A549 treated with DMSO at 1 μM for 4 hours (cell line): ENCODE measurements at places on chromosomes 16 and 17. TPM values are rescaled to one million over a fixed set of nuclear protein-coding genes. Genes with fewer than 3 reads are reported as not detected.

SLC9A5 gene
- 1.1 to 1.8 TPM (median 1.7 TPM) in 5 replicates for total RNA-seq

EVPLL gene
- total RNA-seq = not detected in 5 replicates

SLC47A2 gene
- total RNA-seq = 0.06 to 0.15 TPM (median 0.10 TPM) in 4 of 5 replicates, not detected in the other

CACNA1H gene
- total RNA-seq = 6.9 to 13.9 TPM (median 10.5 TPM) in 5 replicates

SCNN1B gene
- 0.11 to 0.30 TPM (median 0.19 TPM) in 4 of 5 replicates, not detected in the other for total RNA-seq

OR1D2 gene
- not detected in 5 replicates for total RNA-seq

AMZ2 gene
- 98.6 to 121 TPM (median 115 TPM) in 5 replicates for total RNA-seq

CACNG1 gene
- total RNA-seq = 0.11 to 0.18 TPM (median 0.16 TPM) in 3 of 5 replicates, not detected in the others

B9D1 gene
- total RNA-seq = 42.5 to 47.4 TPM (median 43.4 TPM) in 5 replicates

ZFPM1 gene
- 5.0 to 9.3 TPM (median 8.8 TPM) in 5 replicates for total RNA-seq

WSCD1 gene
- total RNA-seq = 2.1 to 3.9 TPM (median 3.7 TPM) in 5 replicates

CETP gene
- total RNA-seq = not detected in 5 replicates

LLGL2 gene
- 21.4 to 28.2 TPM (median 25.4 TPM) in 5 replicates for total RNA-seq

ZFHX3 gene
- total RNA-seq = 6.2 to 10.3 TPM (median 8.6 TPM) in 5 replicates

MYCBPAP gene
- total RNA-seq = 0.07 to 1.0 TPM (median 0.45 TPM) in 5 replicates

TPSG1 gene
- total RNA-seq = 0.10 to 0.22 TPM (median 0.12 TPM) in 3 of 5 replicates, not detected in the others

FADS6 gene
- total RNA-seq = 0.10 TPM in 1 of 5 replicates, not detected in the others

ABCA9 gene
- total RNA-seq = not detected in 5 replicates

ALDOA gene
- total RNA-seq = 1,690 to 2,030 TPM (median 1,847 TPM) in 5 replicates

TP53TG3C gene
- total RNA-seq = 0.17 to 0.64 TPM in 2 of 5 replicates, not detected in the others

ASIC2 gene
- 1.9 to 2.8 TPM (median 2.4 TPM) in 5 replicates for total RNA-seq

DHX38 gene
- 45.9 to 55.4 TPM (median 51.3 TPM) in 5 replicates for total RNA-seq

PIK3R5 gene
- 0.07 to 0.09 TPM in 2 of 5 replicates, not detected in the others for total RNA-seq

CCDC40 gene
- 5.2 to 7.8 TPM (median 6.5 TPM) in 5 replicates for total RNA-seq

IQCK gene
- 8.8 to 11.7 TPM (median 9.4 TPM) in 5 replicates for total RNA-seq

MEIOB gene
- total RNA-seq = 1.9 to 2.4 TPM (median 2.1 TPM) in 5 replicates

ABCA8 gene
- 0.18 to 0.42 TPM (median 0.21 TPM) in 5 replicates for total RNA-seq

TEKT1 gene
- 0.05 TPM in 1 of 5 replicates, not detected in the others for total RNA-seq

EPN3 gene
- total RNA-seq = 0.15 to 0.31 TPM (median 0.23 TPM) in 5 replicates

KRTAP2-2 gene
- total RNA-seq = not detected in 5 replicates

CLEC18B gene
- 0.03 to 0.63 TPM (median 0.33 TPM) in 5 replicates for total RNA-seq

ADAM11 gene
- 1.9 to 2.7 TPM (median 2.1 TPM) in 5 replicates for total RNA-seq

NUTF2 gene
- 229 to 266 TPM (median 237 TPM) in 5 replicates for total RNA-seq

KCNG4 gene
- total RNA-seq = not detected in 5 replicates

NPIPB6 gene
- 0.85 to 2.7 TPM (median 1.9 TPM) in 5 replicates for total RNA-seq

PCGF2 gene
- total RNA-seq = 37.1 to 65.4 TPM (median 55.6 TPM) in 5 replicates

KRTAP1-5 gene
- 0.08 TPM in 1 of 5 replicates, not detected in the others for total RNA-seq

SCGB1C2 gene
- not detected in 5 replicates for total RNA-seq

HOXB4 gene
- 0.08 to 0.18 TPM (median 0.16 TPM) in 5 replicates for total RNA-seq

LPO gene
- not detected in 5 replicates for total RNA-seq

ADCY9 gene
- total RNA-seq = 6.6 to 9.2 TPM (median 8.5 TPM) in 5 replicates

LASP1 gene
- 254 to 281 TPM (median 267 TPM) in 5 replicates for total RNA-seq

TLCD1 gene
- 31.2 to 50.8 TPM (median 45.6 TPM) in 5 replicates for total RNA-seq

MT3 gene
- total RNA-seq = 0.41 TPM in 1 of 5 replicates, not detected in the others

NOB1 gene
- total RNA-seq = 108 to 135 TPM (median 122 TPM) in 5 replicates

CRYBA1 gene
- total RNA-seq = not detected in 5 replicates

CHST4 gene
- total RNA-seq = 0.06 to 0.15 TPM (median 0.08 TPM) in 3 of 5 replicates, not detected in the others

CD7 gene
- total RNA-seq = 0.08 TPM in 1 of 5 replicates, not detected in the others

SDR42E1 gene
- total RNA-seq = 1.2 to 2.1 TPM (median 1.6 TPM) in 5 replicates

MYH3 gene
- total RNA-seq = 0.67 to 1.3 TPM (median 1.0 TPM) in 5 replicates

SYNGR2 gene
- 144 to 217 TPM (median 187 TPM) in 5 replicates for total RNA-seq

CA4 gene
- total RNA-seq = 0.19 to 0.28 TPM in 2 of 5 replicates, not detected in the others

PPP1R1B gene
- total RNA-seq = 0.18 TPM in 1 of 5 replicates, not detected in the others

CIAO2B gene
- total RNA-seq = 131 to 174 TPM (median 163 TPM) in 5 replicates

WFDC1 gene
- not detected in 5 replicates for total RNA-seq

ZCCHC14 gene
- total RNA-seq = 8.4 to 11.6 TPM (median 10.4 TPM) in 5 replicates
